ENCODE measurements at places on chromosomes 2 and 18.

GRCh38 chr2:124692707-124693106, 667.6 kb downstream of the CNTNAP5 start:
- no peak for DNase-seq

DNA sequence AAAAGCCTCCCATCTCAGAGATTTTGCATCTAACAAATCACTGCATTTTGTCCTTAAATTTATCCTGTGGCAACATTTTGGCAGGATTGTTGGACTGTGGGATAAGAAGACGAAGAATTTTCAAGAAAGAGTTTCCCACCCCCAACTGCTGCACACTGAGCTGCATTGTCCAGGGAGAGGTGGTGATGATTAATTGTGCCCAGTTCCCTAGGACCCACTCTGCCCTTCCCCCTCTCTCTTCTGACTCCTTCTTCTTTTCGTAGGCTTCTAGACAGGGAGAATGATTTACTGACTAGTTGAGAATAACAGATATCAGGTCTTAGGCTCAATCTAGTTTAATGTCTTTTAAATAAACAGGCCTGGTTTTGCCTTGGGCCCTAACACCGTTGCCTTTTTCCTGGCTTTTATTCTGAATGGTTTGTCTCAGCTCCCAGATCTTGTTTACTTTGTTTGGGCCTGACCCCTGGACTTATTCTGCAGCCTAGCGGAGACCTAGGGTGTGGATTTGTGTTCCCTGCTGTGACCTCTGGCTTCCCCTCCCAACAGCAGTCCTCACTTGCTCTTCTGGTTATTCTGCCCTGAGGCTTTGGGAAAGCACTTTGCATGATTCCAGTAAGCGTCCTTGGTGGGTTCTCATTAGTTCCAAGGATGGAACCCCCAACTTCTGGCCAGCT, 233.3 kb downstream of the INSIG2 start:
- no peak for DNase-seq

- no peak for DNase-seq
Observed at GRCh38 chr2:132937629-132938028, 267.6 kb upstream of the LYPD1 start.

DNA sequence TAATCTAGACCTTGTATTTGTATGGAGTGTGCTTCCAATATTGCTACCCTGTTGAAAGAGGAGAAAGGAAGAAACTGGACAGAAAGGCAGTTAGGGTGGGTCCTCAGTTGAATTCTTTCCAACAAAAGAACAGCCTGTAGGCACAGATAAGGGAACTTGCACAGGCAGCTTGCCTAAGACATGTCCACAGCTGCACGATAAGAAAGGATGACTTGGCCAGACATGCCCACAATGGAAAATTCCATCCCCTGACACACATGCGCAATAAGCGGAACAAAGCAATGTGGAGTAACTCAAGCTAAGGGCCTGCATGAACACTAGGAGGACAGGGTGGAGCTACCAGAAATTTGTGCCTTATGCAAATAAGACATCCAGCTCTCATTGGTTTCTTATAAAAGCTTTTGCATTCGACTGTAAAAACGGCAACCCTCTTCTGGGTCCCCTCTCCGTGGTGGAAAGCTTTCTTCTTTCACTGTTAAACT, 1084.7 kb upstream of the NXPH2 start:
- DNase-seq: no peak

GRCh38 chr2:54610700-54611099, 112.8 kb upstream of the EML6 start:
- DNase-seq: no peak

DNA sequence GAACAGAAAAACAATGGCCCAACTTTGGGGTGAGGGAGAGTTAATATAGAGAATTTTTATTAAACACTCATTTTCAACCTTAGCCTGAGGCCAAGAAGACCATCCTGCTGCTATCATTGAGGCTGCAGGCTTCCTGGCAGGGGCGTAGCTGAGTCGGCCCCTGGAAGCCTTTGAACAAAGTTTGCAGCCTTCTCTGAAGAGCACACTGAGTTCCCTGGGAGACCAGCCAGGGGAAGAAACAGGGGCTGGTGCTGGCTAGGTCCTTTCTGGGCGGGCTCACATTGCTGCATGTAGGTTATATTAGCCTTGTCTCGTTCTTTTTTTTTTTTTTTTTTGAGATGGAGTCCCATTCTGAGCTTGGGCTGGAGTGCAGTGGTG, 126.8 kb upstream of the HS6ST1 start:
- DNase-seq: no peak

GRCh38 chr2:191571163-191571769, 106.7 kb upstream of the NABP1 start:
- peak; percentile 27 for DNase-seq

GRCh38 chr18:54561706-54562267, 29.3 kb upstream of the DYNAP start:
- no peak for DNase-seq

DNA sequence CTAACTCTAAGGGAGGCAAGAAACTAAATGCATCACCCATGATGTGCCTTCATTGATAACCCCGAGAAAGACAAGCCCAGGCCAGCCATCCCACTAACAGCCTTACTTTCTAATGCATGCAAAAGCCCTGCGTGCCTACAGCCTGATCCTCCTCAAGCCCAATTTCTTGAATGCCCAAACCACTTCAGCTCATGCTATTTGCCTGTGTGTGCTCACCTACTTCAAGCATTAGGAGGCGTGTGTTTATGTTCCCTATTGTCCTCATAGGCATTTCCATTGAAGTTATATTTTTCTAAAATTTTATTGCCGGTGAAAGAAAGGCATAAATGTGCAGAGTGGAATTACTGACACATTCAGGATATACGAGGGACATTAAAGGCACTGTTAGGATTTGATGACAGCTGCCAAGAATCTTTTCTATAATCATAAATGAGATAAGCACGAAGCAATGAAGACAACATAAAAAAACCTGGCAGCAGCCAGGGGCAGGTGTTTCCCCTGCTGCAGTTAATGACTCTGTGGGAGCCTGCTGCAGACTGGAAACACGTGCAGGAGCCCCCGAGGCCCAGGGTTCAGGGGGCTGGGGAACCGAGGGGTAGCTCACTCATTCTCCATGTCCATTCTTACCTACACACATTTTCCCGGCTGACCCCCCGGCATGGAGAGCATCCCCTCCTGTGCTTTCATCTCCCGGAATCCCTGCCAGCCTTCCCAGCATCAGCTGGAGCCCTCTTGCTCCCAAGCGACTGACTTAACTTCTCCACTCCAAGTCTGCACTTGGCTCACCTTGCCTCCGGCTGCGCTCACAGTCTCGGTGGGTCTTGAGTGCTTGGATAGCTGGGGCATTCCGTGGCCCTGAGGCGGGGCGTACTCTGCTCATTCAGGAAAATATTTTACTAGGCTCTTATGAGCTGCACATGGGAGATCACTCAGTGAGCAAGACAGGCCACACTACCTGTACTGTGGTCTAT, 292.3 kb upstream of the SIX2 start:
- no peak for DNase-seq

DNA sequence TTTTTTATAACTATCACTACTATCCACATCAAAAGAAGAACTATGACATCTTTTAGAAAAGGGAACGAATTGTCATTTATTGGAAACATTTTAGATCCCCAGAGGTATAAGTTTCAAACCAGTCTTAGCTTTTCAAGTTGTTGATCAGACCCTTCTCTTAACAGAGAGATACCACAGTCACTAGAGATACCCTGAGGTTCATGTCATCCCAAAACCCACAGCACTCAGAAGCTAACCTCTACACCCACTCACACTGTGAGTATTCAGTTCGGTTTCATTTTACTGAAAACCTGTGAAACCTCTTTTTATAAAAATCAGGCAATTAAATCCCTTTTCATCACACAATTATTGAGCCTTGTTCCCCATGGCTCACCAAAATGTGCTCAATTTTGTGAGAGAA, 156.2 kb downstream of the DTNA start:
- DNase-seq: no peak

- no peak for DNase-seq
Observed at GRCh38 chr2:8620611-8621382, 61.1 kb upstream of the ID2 start.

GRCh38 chr18:36862182-36862581, 33.3 kb downstream of the KIAA1328 start:
- no peak for DNase-seq

DNA sequence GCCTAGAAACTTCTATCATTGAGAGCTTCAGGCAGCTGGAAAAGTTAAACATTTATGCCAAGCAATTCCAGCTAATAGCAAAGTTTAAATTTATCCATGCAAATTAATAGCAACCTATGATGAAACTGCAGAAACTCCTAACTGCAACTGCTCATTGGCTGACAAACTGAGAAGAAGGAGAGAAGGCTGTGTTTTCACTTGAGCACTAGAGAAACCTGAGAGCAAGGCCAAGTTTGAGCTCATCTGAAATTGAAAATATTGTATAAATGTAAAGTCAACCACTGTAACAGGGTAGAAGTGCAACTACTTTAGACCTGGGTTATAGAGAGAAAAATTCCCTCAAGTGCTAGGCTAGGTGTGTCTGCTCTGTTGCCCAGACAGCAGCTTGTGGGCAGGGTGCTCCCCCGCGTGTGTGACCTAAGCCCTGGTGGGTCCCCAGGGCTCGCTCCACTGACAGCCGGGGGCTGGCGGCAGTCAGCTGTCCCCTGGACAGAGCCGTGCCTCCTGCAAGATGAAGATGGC, 50.2 kb downstream of the CABYR start:
- DNase-seq: no peak

- no peak for DNase-seq
Observed at GRCh38 chr2:128214866-128215460, 103.7 kb downstream of the HS6ST1 start.

DNA sequence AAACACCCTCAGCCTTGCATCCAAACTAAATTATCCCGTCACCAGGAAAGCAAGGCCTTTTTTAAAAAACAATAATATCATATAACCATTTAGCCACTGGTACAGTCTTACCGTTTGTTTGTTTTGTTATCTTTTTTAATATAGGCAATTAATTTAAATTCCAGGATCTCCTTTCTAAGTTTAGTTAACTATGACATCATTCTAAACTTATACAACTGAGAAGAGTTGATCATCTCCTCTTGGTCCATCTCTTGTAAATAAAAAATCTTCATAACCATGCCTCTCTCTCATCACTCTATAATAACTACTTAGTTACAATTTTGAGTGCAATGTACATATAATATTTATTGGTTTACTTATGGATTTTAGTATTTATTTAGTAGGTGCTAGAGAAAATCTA, 46.2 kb downstream of the RND3 start:
- DNase-seq: no peak

DNA sequence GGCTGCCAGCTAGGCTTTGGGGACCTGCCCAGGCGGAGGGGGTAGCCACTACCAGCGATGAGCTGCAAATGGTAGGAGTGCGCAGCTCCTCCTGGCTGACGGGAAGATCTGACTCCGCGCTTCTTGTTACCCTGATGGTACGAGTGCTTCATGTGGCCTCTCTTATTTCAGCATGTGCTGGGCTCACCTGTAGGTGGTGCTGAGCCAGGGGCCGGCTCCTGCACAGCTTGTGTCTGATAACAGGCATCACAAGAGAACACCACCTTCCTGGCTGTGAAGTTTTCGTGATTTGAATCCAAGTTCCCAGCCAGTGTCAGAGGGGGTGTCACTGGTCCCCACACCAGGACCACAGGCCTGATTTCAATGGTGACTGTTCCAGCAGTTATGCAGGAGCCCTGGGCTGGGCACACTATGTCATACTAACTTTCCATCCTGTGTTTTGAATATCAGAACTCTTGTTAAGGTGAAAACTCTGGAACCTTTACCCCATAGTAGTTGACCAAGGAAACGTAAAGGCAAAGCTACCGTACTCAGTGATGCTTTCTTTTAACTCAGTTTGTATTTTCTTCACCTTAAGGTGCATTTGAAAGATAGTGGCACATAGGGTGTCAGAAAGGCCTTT, 28.0 kb downstream of the APCDD1 start:
- DNase-seq: no peak

DNA sequence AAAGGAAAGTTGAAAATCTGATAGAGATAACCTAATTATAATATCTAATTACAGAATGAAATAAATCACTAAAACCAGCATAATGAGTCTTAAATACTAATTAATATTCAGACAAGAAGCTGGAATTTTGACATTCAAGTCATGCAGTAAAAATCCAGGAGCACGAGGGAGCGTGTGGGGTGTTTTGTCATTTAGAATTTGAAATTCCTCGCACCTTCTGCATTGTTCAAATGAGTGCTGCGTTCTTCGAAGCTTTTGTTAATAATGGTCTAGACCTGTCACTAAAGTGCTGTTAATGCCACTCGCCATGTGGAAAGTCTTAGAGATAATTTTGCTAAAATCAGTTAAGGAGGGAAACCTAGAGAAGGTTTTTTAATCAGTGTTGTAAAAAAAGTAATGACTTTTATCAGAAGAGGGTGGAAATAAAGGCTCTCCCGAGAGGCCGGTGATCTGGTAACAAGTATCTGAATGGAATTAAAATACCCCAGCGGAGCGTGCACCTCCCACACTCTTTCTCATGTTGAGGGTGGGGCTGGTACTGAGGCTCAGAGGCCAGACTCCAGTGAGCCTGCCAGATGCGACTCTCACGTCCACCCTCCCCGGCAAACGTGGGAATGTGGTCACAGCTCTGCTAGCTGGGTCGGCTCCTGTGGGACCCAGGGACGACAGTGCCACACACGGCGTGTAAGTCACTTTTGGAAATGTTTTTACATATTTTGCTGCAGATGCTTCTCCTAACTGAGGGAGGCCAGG, 69.4 kb upstream of the MYT1L start:
- no peak for DNase-seq

- DNase-seq: no peak
Observed at GRCh38 chr2:28674062-28674712, 77.4 kb upstream of the PPP1CB start.

DNA sequence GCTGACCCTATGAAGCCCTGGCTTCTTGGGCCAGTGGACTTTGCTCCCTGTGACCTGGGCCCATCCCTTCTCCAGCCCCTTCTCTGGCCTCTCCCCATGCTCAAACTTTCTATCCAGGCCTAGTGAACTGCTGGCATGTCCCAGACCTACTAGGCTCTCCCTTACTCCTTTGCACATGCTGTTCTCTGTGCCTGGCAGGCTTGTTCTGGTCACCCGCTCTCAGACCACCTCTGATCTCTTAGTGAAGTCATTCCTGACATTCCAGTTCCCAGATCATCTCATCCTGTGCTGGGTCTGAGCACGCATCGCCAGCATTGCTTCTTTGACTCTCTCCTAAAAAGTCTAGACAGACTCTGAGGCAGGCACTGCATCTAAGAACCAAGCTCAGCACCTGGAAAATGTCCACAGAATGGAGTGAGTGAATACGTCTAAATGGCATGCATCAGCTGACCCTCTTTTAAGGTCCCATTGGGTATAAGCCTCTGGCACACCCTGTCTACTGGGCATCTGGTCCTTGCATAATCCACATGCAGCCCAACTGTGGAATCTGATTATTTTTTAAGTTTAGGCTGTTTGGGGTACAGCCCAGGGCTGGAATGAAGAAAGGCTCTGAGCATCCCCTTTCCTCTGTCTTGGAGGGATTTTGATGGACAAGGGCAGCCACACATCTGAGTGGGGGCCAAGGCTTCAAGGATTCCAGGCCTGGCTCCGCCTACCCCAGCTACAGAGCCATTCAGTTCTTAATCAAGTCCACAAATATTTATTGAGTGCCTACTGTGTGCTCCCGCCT, 130.6 kb upstream of the HAAO start:
- DNase-seq: no peak

- DNase-seq: no peak
Observed at GRCh38 chr2:54638774-54639187, 84.7 kb upstream of the EML6 start.

- DNase-seq: no peak
Observed at GRCh38 chr2:110955556-110955955, 165.2 kb upstream of the BCL2L11 start.

GRCh38 chr2:19560785-19561184, 202.4 kb upstream of the OSR1 start:
- DNase-seq: no peak

GRCh38 chr2:230784795-230785194, 72.2 kb downstream of the CAB39 start:
- DNase-seq: no peak

GRCh38 chr2:47460766-47461165, 57.8 kb downstream of the MSH2 start:
- DNase-seq: no peak
